Germinal center (tissue), 1 donor: ENCODE measurements at places on chromosomes 3 and 15.

DNA sequence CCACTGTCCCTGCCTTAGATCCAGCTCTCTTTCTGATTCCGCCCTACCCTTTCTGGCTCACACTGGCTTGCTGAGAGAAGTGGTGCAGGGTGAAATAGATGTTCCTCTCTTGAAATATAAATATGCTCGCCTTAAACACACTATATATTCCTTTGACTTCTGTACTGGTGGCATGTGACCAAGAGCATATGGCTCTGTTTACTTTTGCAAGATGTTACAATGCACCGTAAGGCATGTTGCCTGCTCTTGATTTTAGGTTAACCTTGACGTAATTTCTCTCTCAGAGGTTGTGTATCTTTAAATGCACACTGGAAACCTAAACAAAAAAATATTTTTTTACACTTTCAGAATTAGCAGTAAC is 749 bp downstream of the RSRC1 start:
- DNase-seq: no peak

DNA sequence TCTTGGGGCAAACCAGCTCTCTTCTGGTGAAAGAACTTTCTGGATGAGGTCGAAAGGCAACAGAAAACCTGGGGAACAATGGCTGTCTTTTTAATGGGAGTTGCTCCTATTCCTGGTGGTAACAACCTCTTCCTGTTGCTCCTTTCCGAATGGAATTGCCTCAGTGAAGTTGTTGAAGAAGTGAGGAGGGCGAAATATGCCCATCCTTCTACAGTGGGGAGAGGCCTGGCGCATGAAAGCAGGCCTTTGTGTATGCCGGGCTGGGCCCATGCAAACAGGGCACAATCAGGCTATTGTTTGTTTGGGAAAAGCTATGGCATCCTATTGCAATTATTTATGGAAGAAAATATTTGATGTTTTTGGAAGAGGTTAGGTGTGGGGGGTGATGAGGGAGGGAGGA is 166.9 kb downstream of the IGF1R start:
- DNase-seq: no peak

DNA sequence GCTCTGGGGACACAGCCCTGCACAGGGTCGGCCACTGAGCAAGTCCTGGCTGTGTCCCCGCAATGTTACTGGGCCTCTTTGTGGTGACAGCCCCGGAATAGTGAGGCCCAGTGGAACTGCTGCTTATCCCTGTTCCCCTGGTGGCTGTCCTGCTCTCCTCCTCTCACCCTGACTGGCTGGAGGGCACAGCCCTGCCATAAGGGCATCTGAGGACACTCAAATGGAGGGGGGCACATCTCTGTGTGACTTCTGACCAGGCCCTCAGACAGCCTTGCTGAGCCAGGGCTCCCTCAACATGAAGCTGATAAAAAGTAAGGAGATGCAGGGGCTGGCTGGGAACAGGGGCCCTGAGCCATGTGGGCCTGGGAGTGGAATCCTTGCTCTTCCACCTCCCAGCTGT is 127.4 kb upstream of the ATP2B2 start:
- no peak for DNase-seq

GRCh38 chr3:76365275-76365674 is 579.9 kb upstream of the ZNF717 start:
- DNase-seq: no peak
